ENCODE measurements at places on chromosomes 1 and 21. TPM values are rescaled to one million over a fixed set of nuclear protein-coding genes. Genes with fewer than 3 reads are reported as not detected.

GRCh38 chr1:77544845-77545244 is 137.6 kb downstream of the ZZZ3 start:
- no peaks in the 10 kb centered on the region for H3K36me3 ChIP-seq
- no peak overlapping the region for H3K4me3 ChIP-seq
- DNase-seq = no peak
- no peaks in the 10 kb centered on the region for H3K27me3 ChIP-seq

GRCh38 chr1:97074771-97075170 is 353.2 kb downstream of the PTBP2 start:
- H3K36me3 ChIP-seq = no peaks in the 10 kb centered on the region
- no peaks in the 10 kb centered on the region for H3K27me3 ChIP-seq
- DNase-seq = no peak
- H3K4me3 ChIP-seq = no peak overlapping the region
- H3K27ac ChIP-seq = no peak overlapping the region
- no peaks in the 10 kb centered on the region for H3K4me1 ChIP-seq

DNA sequence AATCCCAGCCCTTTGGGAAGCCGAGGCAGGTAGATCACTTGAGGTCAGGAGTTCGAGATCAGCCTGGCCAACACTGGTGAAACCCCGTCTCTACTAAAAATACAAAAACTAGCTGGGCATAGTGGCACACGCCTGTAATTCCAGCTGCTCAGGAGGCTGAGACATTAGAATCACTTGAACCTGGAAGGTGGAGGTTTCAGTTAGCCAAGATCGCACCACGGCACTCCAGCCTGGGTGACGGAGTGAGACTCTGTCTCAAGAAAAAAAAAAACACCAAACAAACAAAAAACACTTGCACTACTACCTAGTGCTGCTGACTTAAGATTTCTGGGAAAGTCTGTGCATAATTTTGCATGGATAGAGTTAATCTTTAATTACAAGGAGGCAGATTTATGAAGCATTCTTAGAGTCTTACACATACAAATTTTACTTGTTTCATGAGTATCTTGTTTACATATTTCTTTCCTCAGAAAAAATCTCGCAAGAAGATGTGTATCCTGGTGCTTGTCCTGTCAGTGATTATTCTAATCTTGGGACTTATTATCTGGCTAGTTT is 8.7 kb upstream of the PPP1R8 start:
- H3K27ac ChIP-seq = no peak overlapping the region
- DNase-seq = no peak
- no peak overlapping the region for H3K4me3 ChIP-seq
- peaks cover 5% of the 10 kb centered on the region for H3K4me1 ChIP-seq
- H3K27me3 ChIP-seq = no peaks in the 10 kb centered on the region

DNA sequence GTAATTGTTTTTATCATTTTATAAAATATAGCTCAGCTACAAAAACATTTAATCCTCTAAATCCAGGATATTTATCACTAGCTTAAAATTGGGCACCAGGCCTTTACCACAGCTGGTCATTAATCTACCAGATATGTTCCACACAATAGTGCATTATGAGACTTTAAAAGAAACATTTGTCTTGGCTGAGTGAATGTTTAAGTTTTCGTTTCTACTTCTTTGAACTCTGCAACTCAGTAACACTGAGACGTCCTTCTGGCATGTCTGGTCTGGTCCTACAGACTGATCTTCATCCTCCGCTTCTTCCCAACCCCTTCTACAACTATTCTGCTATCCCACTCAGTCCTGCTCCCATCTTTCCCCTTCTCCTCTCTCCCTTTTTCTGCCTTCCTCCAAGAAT is 296.2 kb downstream of the NEGR1 start:
- no peaks in the 10 kb centered on the region for H3K36me3 ChIP-seq
- no peak overlapping the region for H3K4me3 ChIP-seq
- DNase-seq = no peak
- no peak overlapping the region for H3K27ac ChIP-seq
- no peaks in the 10 kb centered on the region for H3K4me1 ChIP-seq

DNA sequence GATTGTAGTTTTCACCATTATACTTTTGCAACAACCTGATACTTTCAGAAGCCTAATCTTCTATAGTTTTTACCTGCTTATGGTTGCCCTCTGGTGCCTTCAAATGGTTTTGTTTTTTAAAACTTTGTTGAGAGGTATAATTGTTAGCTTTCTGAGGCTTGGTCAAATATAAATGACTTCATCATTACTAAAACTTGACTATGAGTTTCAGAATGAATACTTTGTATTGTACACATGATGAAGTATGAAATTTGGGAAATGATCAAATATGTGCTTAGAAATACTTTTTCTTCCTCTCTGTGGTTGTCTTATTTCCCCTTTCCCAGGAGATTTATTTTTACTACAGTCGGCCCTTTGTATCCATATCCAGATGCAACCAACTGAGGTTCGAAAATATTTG is 151.8 kb upstream of the B3GALT2 start:
- no peaks in the 10 kb centered on the region for H3K4me1 ChIP-seq
- DNase-seq = no peak
- H3K27ac ChIP-seq = no peak overlapping the region
- no peak overlapping the region for H3K4me3 ChIP-seq
- H3K36me3 ChIP-seq = no peaks in the 10 kb centered on the region

- H3K36me3 ChIP-seq = no peaks in the 10 kb centered on the region
- H3K4me3 ChIP-seq = no peak overlapping the region
- H3K27ac ChIP-seq = no peak overlapping the region
- H3K4me1 ChIP-seq = no peaks in the 10 kb centered on the region
- no peaks in the 10 kb centered on the region for H3K27me3 ChIP-seq
These were observed 105.1 kb upstream of the USP25 start for GRCh38 chr21:15624646-15625045.

- H3K4me1 ChIP-seq = no peaks in the 10 kb centered on the region
- no peak for DNase-seq
- H3K36me3 ChIP-seq = no peaks in the 10 kb centered on the region
- peaks cover under 1% of the 10 kb centered on the region for H3K27me3 ChIP-seq
- no peak overlapping the region for H3K27ac ChIP-seq
These were observed 191.4 kb downstream of the AKT3 start for GRCh38 chr1:243658594-243659105.

DNA sequence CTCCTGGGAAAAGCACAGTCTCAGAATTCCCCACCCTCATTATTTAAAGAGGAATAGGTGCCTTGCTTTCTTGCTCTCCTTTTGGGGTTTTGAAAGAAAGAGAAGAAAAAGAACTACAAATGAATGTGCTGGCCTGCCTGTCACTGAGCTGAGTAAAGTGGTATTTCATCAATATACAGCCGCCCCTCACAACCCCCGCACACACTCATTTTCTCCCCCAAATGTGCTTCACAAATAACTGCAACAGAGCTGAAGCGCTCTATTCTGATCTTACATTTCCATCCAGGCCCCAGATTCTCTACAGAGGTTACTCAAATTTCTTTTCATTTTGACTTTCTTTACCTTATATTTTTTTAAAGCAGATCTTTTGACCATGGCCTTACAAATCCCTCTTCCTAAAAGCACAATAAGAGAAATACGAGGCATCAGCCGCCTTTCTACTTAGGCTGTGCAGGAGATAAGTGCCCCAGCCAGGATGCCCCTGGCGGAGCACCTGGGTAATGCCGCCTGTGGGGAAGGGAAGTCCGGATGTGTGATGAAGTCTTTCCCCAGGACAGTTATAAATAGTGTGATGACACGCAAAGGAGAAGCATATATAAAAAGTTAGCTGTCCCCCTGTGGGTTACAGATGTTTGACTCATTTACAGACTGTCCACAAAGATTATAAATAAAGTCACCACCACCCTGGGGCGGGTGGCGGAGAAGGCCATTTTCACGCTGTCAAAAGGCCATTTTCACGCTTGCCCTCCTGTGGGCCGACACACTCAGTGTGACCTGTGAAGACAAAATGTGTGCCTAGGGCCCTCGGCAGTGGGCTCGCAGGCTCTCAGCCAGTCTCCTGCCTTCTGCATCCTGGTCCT is 6.5 kb downstream of the KCNN3 start:
- H3K27ac ChIP-seq = no peak overlapping the region
- H3K4me1 ChIP-seq = peaks cover 20% of the 10 kb centered on the region
- DNase-seq = peak; percentile 42
- no peaks in the 10 kb centered on the region for H3K36me3 ChIP-seq
- no peak overlapping the region for H3K4me3 ChIP-seq

DNA sequence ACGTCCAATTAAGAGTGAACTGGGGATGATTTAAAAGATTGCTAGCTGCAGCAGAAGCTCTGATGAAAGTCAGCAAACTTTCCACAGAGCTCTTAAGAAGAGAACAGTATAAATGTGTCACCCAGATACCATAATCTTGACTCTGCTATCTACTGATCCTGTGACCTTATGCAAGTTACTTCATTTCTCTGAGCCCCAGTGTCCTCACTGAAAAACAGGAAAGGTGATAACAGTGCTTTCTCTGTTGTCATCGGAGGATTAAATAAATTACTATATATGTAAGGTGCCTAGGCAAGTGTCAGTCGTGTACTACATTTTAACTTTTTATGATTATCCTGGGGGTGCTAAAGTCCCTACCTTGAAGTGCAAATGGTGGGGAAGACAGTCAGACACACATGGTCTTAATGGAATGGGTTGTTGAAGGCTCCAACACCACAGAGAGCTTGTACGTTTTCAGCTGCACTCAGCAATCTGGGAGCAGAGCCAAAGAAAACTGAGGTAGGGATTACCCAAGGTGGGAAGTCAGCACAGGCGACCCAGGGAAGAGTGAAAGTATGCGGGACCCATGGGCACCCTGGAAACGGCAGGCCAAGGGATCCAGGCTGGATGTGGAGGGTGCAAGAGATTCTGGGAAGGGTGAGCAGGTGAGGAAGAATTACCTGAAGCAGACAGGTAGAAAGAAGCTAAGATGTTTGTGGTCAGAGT is 82.8 kb downstream of the DTL start:
- H3K27ac ChIP-seq = no peak overlapping the region
- H3K4me3 ChIP-seq = no peak overlapping the region
- no peaks in the 10 kb centered on the region for H3K4me1 ChIP-seq
- no peaks in the 10 kb centered on the region for H3K36me3 ChIP-seq

DNA sequence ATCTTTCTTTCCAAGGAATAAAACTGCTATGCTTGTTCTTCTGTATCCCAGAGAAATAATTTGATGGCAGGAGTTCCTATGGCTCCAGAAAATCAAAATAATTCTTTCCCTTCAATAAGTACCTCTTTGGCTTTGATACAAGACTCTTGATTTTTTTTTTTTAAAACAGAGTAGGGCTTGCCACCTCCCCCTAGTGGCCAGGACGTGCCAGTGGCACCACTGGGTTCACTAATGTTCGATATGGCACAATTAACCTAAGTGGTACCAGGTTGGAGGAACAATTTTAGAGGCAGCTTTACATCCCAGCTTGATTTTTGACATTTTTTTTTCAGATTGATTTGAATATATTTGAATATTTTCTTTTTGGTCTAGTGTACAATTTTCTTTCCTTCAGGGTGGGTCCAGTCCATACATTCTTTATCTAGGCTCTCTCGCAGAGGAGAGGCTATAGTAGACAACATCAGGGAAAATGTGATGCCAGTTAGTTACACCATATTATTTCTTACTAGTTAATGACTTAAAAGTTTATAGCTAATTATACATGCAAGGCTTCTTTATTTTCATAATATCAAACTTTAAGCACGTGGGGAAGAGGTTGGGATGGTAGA is 330.9 kb downstream of the S1PR1 start:
- H3K4me1 ChIP-seq = no peaks in the 10 kb centered on the region
- peak; percentile 2 for DNase-seq
- no peak overlapping the region for H3K4me3 ChIP-seq
- no peaks in the 10 kb centered on the region for H3K27me3 ChIP-seq
- H3K36me3 ChIP-seq = no peaks in the 10 kb centered on the region

DNA sequence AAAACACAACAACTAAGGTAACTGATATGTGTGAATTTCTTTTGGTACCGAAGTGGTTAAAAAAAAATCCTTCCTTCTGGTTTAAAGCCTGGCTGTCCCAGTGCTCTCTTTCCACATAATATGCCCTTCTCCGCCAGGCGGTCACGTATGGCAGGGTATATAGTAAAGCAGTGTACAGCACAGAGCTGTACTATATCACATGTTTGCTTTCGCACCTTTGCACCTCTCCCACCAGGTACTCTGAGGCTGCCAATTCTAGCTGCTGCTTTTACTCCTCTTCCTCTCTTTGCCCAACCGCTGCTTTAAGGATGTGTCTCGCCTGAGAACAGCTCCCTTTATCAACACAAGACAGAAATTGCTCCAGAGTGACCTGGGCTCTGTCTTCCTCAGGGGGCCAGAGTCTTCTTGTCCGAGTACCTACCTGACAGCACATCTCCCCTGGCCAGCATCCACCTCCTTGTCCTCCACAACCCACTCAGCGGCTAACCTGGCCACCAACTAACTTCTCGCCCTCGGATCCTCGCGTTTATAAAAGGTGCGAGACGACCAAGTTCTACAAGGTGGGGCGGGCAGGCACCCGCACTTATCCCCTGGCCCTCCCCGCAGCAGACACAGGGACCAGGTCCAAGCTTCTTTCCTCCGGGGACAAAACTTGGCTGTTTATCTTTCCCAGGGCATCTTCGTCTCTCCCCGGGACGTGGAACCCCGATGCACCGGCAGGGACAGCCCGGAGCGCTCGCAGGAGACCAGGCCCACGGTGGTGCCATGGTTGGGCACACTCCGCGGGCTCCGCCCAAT is 1.6 kb downstream of the COLGALT2 start:
- H3K4me1 ChIP-seq = no peaks in the 10 kb centered on the region
- H3K36me3 ChIP-seq = no peaks in the 10 kb centered on the region
- H3K27me3 ChIP-seq = no peaks in the 10 kb centered on the region
- H3K27ac ChIP-seq = no peak overlapping the region
- no peak overlapping the region for H3K4me3 ChIP-seq

GRCh38 chr1:69833536-69833935 is 265.8 kb downstream of the LRRC7 start:
- H3K27me3 ChIP-seq = no peaks in the 10 kb centered on the region
- no peaks in the 10 kb centered on the region for H3K36me3 ChIP-seq
- DNase-seq = no peak
- no peak overlapping the region for H3K4me3 ChIP-seq
- H3K4me1 ChIP-seq = no peaks in the 10 kb centered on the region

DNA sequence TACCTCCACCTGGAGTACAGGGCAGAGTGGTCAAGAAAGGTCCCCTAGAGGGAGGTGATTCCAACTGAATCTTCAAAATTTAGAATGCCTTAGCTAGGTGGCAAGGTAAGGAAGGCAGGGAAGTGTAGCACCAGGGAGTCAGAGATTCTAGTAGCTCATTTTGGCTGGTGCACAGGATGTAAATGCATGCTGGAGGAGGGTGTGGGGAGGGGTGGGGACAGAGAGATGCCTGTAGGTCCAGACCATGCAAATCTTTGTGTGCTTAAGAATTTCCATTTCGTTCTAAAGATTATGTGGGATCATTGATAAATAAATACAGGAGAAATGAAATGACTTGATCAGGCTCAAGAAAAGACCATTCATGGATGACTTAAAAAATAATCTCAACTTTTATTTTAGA is 11.0 kb upstream of the CACHD1 start:
- H3K4me1 ChIP-seq = no peaks in the 10 kb centered on the region
- no peaks in the 10 kb centered on the region for H3K27me3 ChIP-seq
- no peaks in the 10 kb centered on the region for H3K36me3 ChIP-seq

GRCh38 chr21:32604464-32604863 is 7.7 kb downstream of the CFAP298 start:
- no peak for DNase-seq
- H3K36me3 ChIP-seq = peaks cover 34% of the 10 kb centered on the region
- H3K4me3 ChIP-seq = no peak overlapping the region
- no peak overlapping the region for H3K27ac ChIP-seq

GRCh38 chr1:173297798-173298391 is 90.8 kb upstream of the TNFSF4 start:
- no peaks in the 10 kb centered on the region for H3K36me3 ChIP-seq
- DNase-seq = no peak
- H3K4me3 ChIP-seq = no peak overlapping the region
- H3K27ac ChIP-seq = no peak overlapping the region
- H3K27me3 ChIP-seq = no peaks in the 10 kb centered on the region
- H3K4me1 ChIP-seq = no peaks in the 10 kb centered on the region

TEDDM1 gene
- total RNA-seq = not detected

MLLT11 gene
- total RNA-seq = 0.17 TPM

OR2L3 gene
- not detected for total RNA-seq

All from HCT116 (cell line).